SK-N-SH (cell line): ENCODE measurements at places on chromosomes 4 and X. TPM values are rescaled to one million over a fixed set of nuclear protein-coding genes. Genes with fewer than 3 reads are reported as not detected.

DNA sequence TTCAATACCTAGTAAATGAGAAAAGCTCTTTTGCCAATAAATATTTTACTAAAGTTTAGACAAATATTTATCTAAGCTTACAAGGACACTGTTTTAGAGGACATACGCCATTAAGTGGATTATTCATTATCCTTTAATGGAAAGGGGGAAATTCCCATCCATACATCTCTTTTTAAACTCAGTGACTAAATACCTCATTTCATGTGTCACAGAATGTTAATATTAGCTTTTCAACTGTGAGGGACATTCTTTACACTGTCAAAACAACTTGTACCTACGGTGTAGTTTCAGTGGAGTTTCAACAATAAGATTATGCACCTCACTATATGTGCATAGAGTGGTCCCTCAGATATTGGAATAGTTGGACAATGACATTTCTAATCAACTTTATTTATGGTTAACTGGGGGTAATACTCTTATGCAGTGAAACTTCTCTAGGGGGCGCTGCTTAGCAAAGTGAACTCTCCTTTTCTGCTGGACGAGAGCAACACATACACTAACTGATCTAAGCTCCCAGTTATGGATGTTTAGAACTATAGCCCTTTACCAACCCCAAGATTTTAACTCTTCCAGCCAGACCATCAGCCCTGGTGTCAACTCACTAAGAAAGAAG lies 9.7 kb downstream of the HS6ST2 start:
- no peak for DNase-seq

DNA sequence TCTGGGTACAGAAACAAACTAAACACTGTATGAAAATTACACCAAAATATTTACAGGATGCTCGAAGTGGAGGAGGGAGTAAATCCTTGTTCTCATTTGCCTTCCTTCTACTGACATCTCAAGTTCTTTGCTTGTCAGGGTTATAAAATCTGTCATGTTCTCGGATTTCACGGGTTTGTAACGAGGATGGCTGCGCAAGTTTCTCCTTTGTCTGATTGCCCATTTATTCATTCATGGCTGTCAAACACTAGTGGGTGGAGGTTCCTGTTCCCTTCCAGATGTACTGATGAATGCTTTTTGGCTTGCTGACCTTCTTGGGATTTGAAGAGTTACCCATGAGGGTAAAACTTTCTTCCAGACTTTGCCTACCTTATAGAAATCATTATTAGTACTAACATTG lies 206.9 kb downstream of the SPCS3 start:
- DNase-seq: no peak

DNA sequence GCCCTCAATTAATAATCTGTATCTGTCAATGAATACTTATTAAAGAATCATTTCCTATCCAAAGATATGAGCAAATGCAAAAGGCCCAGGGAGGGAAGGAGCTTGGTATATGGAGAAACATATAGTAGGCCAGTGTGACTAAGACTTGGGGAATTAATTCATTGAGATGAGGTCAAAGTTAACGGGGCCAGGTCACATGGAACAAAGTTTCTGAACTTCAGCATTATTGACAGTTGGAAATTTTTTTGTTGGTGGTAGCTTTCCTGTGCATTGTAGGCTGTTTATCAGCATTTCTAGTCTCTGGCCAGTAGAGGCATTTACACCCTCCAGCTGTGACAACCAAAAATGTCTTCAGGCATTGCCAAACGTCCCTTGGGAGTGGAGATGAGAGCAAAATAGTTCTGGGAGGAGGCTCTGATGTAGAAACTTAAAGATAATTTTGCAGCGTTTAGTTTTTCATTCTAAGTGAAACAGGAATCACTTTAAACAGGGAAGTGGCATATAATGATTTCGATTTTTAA lies 202.0 kb downstream of the SLC4A4 start:
- DNase-seq: no peak

DNA sequence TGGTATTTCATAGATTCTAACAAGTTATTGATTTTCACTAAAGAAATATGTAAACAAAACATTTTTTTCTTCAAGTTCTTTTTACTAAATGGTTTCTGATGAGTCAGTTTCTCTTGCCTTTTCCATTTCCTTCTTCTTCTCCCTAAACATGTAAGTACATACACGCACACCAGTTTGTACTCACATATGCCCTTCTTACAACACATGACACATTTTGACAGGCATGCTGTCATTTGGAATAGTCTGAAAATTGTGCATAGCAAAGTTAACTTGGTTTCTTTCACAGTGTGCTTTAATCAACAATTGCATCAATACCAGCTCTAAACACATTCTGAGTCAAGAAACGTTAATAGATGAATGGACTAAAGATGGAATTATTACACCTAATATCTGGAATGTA lies 35.1 kb downstream of the PRSS12 start:
- no peak for DNase-seq

GRCh38 chr4:77031544-77031943 lies 44.2 kb downstream of the CCNI start:
- DNase-seq: no peak

DNA sequence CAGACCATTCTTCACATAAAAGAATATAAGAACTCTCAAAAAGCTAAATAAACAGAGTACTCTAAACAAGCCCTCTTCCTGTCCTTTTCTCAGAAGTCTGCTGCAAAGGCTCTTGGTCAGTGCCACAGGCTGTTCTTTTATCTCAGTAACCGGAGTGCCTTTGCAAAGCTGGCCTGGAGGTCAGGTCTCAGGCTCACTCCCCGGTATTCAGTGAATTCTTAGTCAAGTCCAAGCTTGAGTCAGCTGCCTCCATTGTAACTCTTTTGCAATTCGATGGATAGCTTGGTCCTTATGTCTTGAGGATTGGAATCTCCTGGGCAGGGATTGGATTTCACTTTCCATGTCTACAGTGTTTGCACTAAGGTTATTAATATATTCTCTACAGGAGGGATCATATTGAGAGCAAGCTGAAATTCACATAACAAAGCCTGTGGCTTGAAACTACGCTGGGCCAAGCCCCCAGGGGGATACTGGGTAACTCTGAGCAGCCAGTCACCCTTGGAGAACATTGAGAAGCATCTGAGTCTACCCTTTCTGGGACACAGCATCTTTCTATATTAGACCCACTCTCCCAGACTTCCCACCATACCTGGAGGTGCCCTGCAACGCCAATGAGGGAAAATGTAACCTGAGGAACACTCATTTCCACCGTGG lies 10.0 kb upstream of the HS6ST2 start:
- DNase-seq: no peak

DNA sequence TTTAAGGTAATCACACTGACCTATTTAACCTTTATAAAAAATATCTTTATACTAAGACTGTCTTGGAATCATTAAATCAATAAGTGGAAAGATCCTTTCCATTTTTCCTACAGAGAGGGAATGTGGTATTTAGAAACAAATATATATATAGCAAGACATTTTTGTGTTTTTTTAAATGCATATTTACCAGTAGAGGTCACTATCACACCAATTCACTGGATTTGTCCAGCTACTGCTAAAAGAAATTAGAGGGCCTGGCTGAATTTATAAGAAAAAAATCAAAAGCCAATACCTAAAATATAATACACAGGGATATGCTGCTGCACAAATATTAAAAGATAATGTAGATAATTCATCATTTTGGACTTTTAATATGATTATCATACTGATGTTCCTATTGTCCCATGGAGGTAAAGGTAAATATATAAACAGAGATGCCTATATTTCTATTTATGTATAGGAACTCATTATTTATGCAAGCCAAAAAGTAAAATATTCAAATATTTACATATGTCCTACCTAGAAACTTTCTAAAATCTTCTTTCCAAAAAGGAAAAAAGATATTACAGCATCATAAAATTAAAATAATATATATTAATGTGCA lies 69.5 kb downstream of the PDE5A start:
- peak; percentile 45 for DNase-seq

GRCh38 chrX:13638826-13639225 lies 14.1 kb upstream of the TCEANC start:
- no peak for DNase-seq

DNA sequence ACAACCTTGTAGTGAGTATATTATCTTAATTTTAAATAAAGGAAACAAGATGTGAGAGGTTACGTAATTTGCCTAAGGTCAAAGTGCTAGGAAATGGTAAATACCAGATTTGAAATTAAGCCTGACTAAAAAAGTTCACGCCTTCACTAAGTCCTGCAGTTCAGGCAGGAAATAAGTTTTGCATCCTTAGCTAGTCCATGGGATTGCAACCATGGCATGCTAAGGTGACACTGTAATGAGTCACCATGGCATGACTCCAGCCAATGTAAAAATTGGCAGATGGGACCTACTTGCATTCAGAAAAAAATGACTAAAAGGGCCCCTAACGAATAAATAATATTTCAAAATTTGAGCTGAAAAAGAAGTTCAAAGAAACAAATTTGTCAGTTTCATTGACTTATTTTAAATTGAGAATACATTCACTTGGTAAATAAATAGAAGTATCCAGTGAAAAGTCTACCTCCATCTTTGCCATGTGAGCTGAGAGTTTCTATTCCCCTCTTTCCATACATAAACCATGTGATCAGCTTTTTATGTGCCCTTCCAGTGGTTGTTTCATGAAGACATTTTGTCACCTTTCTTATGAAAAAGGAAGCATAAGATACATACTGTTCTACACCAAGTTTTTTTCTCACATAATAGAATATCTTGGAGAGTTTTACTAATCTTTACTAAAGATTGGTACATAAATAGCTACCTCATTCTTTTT lies 72.4 kb downstream of the ANKRD50 start:
- no peak for DNase-seq

GRCh38 chrX:40446921-40447320 lies 133.8 kb upstream of the ATP6AP2 start:
- DNase-seq: no peak

GRCh38 chr4:57865264-57865663 lies 755.1 kb upstream of the IGFBP7 start:
- no peak for DNase-seq

DNA sequence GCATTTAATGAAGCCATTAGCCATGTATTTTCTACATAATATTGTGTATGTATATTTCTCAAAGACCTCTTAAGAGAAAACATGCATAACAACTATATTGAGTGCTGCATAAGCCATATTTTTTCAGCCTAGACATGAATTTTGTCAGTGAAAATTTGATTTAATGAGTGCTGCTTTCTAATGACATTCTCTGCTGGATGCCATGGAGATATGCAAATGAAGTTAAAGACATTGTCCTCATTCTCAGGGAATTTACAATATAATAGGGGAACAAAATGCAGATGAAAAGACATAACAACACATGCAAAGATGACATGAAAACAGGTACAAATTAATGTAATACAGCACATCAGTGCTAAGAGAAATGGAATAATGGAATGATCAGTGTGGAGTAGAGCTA lies 118.7 kb downstream of the ATOH1 start:
- no peak for DNase-seq

GRCh38 chrX:35819241-35819640 lies 21.1 kb downstream of the MAGEB16 start:
- no peak for DNase-seq

GRCh38 chrX:103878466-103879122 lies 46.5 kb upstream of the RAB9B start:
- no peak for DNase-seq

GRCh38 chr4:81418572-81418971 lies 53.1 kb downstream of the RASGEF1B start:
- DNase-seq: no peak

DNA sequence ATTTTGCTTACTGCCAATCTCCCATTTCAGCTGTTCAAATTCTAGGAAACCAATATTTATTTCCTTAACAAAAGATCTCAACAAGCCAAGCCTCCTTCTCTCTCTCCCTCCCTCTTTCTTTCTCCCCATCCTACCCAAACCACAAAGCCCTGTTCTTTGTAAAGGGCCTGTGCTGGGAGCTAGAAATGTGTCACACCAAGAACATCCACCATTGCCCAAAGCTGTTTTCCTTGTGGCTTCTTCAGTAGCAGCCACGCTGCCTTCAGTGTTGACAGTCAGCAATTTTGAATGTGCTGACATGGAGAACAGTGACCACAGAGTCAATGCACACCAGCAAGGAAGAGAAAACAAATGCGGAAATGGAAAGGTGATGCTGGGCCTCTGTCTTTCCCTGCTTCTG lies 203.0 kb downstream of the MAML3 start:
- no peak for DNase-seq

- DNase-seq: peak; percentile 1
These were observed 79.8 kb upstream of the GPM6A start for GRCh38 chr4:175891851-175892250.

The SUPT20HL1 gene
- polyA plus RNA-seq: not detected in 2 replicates

The CXCL11 gene
- polyA plus RNA-seq: not detected in 2 replicates

The DGKK gene
- 0.02 and 0.06 TPM in 2 replicates for polyA plus RNA-seq

The KANTR gene
- polyA plus RNA-seq: 2.1 and 3.2 TPM in 2 replicates

The MMAA gene
- polyA plus RNA-seq: 2.2 and 3.2 TPM in 2 replicates

The ZMAT1 gene
- polyA plus RNA-seq: 3.8 and 5.5 TPM in 2 replicates

The LINC00632 gene
- polyA plus RNA-seq: 0.31 and 1.2 TPM in 2 replicates

The ASB5 gene
- polyA plus RNA-seq: 0.13 and 0.54 TPM in 2 replicates

The CXorf49 gene
- polyA plus RNA-seq: not detected in 2 replicates

The TCEANC gene
- 0.84 and 1.2 TPM in 2 replicates for polyA plus RNA-seq
